ENCODE measurements at places on chromosomes 13 and 19.

DNA sequence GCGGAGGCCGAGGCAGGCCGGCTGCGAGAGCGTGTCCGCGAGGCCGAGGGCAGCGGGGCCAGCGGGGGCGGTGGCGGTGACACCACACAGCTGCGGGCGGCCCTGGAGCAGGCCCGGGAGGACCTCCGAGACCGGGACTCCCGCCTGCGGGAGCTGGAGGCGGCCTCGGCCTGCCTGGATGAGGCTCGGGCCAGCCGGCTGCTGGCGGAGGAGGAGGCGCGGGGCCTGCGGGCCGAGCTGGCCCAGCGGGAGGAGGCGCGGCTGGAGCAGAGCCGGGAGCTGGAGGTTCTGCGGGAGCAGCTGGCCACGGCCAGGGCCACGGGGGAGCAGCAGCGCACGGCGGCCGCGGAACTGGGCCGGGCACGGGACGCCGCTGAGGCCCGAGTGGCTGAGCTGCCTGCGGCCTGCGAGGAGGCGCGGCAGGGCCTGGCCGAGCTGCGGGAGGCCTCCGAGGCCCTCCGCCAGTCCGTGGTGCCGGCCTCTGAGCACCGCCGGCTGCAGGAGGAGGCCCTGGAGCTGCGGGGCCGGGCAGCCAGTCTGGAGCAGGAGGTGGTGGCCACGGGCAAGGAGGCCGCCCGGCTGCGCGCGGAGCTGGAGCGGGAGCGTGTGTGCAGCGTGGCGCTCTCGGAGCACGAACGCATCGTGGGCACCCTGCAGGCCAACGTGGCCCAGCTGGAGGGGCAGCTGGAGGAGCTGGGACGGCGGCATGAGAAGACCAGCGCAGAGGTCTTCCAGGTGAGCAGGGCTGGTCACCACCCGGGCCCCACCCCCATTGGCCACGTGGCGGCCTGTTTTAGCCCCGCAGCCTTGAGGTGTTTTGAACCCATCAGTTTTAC, 11.7 kb upstream of the EBI3 start:
- no peak for DNase-seq

DNA sequence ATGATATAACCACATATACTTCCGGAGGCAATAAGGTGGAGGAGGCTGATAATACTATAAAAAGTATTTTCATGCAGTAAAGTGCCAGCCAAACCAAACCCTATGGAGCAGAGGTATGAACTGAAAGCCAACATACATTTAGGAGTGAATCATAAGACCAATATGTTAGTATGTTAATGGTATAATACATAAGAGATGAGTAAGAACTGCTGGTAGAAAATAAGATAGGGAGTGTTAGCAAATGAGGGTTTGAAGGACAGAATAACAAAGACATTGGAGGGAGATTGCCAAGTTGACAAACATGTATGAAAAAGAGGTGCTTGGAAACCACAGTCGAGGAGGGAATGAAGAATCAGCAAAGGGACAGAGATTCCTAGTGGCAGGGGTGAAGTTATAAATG, 10.8 kb downstream of the ENOX1 start:
- DNase-seq: no peak

GRCh38 chr19:58040751-58041525, 7.1 kb downstream of the ZSCAN1 start:
- DNase-seq: no peak

DNA sequence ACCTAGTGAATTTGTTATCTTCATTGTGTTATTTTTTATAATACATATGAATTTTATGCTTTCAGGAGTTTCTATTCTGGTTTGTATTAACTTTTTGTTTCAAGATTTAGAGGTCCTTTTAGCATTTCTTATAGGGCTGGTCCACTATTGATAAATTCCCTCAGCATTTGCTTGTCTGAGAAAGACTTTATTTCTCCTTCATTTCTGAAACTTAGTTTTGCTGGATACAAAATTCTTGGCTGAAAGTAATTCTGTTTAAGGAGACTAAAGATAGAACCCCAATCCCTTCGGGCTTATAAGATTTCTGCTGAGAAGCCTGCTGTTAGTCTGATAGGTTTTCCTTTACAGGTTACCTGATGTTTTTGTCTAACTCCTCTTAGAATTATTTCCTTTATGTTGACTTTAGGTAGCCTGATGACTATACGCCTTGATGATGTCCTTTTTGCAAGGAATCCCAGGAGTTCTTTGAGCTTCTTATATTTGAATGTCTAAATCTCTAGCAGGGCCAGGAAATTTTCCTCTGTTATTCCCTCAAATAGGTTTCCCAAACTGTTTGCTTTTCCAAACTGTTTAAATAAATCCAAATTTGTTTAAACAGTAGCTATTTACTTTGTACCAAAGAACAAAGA, 127.1 kb downstream of the CYSLTR2 start:
- DNase-seq: no peak

- DNase-seq: no peak
Measured at GRCh38 chr19:14000691-14001375, 5.3 kb downstream of the RFX1 start.

- no peak for DNase-seq
Measured at GRCh38 chr19:6225232-6225865, 54.4 kb downstream of the MLLT1 start.

- DNase-seq: no peak
Measured at GRCh38 chr13:104984296-104984818, 1551.1 kb downstream of the EFNB2 start.

DNA sequence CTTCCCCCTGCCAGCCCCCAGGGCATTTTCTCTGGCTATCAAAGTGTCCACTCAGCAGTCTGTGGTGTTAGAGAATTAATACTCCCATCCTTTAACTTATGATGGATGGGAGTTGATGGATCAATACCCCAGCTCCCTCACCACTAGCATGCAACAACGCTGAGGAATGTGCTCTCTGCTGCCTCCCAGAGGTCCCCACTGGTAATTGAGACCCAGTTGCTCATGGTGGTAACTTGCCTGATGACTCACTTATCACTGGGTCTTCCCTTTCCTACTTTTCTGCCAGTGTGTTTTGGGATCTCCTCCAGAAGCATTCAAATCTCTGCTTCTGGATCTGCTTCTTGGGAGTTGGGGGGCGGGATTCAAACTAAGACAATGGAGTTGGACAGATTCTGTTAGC, 20.3 kb upstream of the CACNA1A start:
- no peak for DNase-seq

GRCh38 chr19:28737021-28737895, 475.7 kb downstream of the UQCRFS1 start:
- no peak for DNase-seq

DNA sequence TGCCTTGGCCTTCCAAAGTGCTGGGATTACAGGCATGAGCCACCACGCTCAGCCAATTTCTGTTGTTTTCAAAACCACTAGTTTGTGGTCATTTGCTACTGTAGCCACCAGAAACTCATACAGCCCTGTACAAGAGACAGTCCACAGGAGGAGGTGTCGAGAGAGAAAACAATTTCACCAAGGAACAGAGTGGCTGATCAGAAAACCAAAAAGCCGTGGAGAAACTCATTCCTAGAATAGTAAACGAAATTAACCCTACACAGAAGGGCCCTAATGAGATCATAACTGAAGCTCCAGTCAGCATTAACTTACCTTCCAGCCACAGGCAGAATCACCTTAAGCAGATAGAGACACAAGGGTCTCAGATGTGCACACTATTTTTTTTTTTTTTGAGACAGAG, 3.8 kb upstream of the CCDC124 start:
- DNase-seq: no peak

DNA sequence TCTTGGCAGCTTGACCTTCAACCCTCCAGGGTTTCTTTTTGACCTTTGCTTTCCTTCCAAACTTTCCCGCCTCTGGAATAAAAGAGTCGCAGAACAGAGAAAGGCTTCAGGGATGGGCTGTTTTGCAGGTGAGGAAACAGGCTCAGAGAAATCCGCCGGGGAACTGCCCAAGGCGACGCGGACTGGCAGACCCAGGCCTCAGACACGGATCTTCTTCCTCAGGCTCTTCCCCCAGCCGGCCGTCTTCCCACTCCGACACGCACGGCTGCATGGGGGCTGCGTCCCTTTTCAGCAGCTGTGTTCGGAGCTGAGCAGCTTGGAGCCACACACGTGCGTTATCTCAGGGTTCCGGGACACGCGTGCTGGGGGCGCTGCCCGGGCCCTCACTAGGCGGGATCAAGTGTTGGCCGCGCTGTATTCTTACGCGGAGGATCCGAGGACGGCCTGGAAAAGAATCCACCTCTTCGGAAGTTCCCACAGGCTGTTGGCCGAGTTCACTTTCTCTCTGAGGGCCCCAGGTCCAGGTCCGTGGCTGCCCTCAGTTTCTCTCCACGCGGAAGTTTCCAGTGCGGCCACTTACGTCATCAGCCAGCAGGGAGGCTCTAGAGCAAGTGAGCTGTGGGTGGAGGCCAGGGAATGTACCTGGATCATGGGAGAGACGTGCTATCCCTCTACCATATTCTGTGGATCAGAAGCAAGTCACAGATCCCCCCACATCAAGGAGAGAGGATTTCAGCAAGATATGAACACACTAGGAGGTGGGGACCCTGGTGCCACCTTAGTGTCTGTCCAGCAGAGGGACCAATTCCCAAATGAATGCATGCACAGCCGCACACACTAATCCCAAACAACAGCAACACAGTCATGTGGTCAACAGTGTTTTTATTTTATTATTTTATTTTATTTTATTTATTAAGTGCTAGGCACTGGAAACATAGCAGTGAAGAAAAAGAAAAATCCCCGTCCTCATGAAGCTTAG, 100.4 kb downstream of the ING1 start:
- no peak for DNase-seq

GRCh38 chr19:13831537-13832467, 36.6 kb downstream of the ZSWIM4 start:
- DNase-seq: no peak

- no peak for DNase-seq
Measured at GRCh38 chr13:87295636-87296035, 375.5 kb upstream of the SLITRK5 start.

- DNase-seq: no peak
Measured at GRCh38 chr13:76086729-76087128, 450.6 kb downstream of the LMO7 start.

DNA sequence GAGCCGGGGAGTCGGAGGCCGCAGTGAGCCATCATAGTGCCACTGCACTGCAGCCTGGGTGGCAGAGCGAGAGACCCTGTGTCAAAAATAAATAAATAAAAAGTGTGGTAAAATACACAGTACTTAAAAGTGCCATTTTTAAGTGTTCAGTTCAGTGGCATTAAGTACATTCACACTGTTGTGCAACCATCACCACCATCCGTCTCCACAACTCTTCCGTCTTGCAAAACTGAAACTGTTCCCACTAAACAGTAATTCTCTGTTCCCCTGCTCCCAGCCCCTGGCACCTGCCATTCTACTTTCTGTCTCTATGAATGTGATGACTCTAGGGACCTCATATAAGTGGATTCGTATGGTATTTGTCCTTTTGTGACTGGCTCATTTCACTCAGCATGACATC, 13.3 kb downstream of the SLC25A42 start:
- DNase-seq: no peak

DNA sequence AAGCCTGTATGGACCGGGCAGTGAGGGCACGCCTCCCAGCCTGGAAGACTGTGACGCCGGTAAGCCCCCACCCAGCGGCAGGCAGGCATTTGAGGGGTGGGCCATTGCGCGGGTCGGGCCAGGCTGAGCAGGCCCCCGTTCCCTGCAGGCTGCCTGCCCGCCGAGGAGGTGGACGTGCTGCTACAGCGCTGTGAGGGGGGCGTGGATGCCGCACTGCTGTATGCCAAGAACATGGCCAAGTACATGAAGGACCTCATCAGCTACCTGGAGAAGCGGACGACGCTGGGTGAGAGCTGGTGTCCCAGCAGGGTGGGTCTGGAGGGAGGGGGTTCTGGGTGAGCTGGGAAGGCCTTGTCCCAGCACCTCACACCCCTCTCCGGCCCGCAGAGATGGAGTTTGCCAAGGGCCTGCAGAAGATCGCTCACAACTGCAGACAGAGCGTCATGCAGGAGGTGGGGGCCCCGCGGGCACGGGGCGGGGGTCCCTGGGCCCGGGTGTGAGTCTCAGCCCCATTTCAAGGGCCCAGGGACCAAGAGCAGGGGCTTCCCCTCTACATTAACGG, 7.1 kb downstream of the ARHGAP45 start:
- no peak for DNase-seq

DNA sequence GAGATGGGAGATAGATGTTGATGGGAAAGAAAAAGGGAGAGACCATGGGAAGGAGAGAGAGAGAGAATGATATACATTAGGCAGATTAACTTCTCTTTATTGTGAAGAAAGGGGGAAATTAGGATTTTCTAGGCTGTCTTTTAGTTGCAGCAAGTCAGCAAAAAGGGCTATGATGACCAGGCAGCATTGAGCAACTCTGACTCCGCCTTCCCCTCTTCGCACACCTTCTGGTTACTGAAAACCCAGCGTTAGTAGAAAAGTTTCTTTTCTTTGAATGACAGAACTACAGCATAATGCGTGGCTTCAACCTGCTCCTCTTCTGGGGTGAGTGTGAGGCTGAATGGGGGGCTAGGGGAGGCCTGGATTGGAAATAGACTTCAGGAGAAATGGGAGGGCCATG, at the start of gene ADGRE1:
ADGRE1 (plus strand) TSS at position 264 of the 400 bp plus-strand sequence; CDS start at position 294, 30 bp downstream.
- no peak for DNase-seq

- DNase-seq: no peak
Measured at GRCh38 chr19:43618921-43619261, 538 bp downstream of the ZNF428 start.

DNA sequence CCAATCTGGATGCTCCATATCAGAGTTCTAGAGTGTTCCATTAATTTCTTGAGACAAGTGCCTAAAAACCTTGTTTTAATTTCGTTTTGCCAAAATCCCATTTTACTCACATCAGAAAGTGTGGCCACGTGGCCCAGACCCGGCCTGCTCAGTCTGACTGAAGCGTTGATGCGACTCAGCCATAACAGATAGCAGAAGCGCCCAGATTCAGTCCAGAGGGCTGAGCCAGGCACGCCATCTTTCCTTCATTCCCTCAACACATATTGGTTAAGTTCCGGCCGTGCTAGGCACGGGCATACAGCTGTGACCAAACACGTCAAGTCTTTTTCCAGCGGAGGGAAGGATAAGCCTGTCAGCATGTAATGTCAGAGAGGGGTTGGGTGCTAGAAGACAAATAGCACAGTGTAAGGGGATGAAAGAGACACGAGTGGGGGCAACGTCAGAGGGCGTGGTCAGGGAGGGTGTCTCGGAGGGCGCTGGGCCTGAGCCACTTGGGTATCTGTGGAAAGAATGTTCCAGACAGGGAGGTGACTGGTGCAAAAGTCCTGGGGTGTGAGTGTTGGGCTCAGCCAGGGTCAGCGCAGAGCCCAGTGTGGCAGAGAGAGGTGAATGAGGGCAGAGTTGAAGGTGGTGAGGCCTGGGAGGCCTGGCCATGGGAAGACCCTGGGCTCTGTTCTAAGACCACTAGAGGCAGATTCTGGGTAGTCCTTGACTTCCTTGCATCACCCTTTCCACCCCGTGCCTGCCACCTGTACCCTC, 3.1 kb downstream of the F10 start:
- DNase-seq: no peak
